ENCODE measurements at places on chromosomes 7 and 10.

- DNase-seq = no peak
Observed at GRCh38 chr10:58436071-58436470, 50.9 kb downstream of the TFAM start.

- no peak for DNase-seq
Observed at GRCh38 chr10:132516771-132517725, 20.5 kb upstream of the INPP5A start.

- no peak for DNase-seq
Observed at GRCh38 chr10:104337521-104337984, 712 bp downstream of the ITPRIP start.

DNA sequence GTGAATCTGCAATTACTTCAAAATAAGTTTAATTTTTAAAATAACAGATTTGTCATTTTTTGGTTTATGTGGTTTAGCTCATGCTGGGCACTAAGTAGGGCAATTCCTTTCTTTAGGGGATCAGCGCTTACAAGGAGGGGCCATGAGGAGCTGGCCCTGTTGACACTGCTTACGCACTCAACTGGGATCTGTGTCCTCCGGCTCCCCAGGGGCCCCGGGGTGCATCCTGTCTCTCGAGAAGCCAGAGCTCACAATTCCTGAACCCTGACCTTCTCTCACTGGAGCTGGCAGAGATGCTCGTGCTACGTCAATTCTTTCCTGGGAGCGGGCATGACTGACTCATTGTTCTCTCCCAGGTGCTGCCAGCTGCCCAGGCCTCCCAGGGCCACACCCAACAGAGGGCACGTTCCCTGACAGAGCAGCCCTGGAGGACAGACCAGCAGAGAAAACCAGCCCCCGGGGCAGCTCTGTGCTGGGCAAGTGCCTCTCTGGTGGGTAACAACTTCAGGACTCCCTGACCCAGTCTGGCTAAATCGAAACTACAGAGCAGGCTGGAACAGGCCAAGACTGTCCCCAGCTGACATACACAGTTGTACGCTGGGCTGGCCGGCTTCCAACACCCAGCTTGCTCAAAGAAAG, 36.8 kb downstream of the CTBP2 start:
- DNase-seq = no peak

- no peak for DNase-seq
Observed at GRCh38 chr7:23276947-23277346, 22.2 kb upstream of the MALSU1 start.

GRCh38 chr10:49645417-49645816, 31.6 kb downstream of the CHAT start:
- no peak for DNase-seq
